ENCODE measurements at places on chromosomes 2 and 18.

- no peak for DNase-seq
Observed at GRCh38 chr18:12038082-12038638, 55.5 kb upstream of the ANKRD62 start.

DNA sequence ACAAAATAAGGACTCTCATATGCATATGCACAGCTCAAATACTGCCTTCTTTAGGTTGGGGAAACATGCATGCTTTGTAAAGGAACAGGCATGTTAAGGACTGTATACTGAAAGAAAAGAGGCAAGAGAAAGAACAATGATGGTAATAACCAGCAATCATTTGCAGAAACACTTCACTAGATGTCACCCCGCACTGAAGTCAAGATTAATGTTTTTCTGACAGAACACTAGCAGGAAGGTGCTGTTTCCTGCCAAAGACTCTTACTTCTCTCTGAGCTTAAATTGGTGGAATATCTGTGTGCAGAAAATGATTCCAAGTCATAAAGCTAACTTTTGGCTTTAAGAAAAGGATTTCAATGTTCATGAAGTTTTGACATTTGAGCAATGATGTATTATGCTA lies 19.3 kb upstream of the CSRNP3 start:
- no peak for DNase-seq

DNA sequence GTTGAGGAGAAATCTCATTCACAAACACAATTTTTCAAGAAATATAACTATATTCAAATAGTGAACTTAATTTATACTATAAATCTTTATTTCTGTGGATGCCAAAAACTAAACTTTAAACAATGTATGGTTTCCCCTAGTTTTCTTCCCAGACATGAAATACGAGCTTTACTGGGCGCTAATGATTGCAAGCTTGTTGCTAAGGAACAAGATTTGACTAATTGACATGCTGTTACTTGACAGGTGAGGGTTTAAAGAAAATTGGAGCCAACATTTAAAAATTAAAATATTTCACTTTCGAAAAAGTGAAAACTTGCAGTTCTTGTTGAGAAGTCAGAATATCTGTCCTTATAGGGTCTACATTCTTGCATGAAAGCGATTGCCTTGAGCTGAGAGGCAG lies 381.0 kb downstream of the MEIS1 start:
- DNase-seq = no peak

DNA sequence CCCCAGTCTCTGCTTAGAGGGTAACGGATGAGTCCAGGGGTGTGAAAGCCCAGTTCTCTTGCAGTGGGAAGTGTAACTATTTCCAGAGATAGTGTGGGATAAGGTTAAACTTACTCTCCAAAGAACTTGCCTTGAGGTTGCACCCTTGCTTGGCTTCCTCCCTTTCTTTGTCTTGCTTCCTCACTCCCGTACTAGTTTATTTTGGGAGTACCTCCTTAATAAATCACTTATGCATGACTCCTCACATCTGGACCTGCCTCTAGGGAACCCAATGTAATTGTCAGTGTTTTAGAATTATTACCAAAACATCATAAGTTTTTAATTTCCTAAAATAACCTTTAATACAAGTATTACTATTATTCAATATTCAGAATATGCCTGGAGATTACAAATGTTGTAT lies 35.2 kb downstream of the CPO start:
- DNase-seq = no peak

DNA sequence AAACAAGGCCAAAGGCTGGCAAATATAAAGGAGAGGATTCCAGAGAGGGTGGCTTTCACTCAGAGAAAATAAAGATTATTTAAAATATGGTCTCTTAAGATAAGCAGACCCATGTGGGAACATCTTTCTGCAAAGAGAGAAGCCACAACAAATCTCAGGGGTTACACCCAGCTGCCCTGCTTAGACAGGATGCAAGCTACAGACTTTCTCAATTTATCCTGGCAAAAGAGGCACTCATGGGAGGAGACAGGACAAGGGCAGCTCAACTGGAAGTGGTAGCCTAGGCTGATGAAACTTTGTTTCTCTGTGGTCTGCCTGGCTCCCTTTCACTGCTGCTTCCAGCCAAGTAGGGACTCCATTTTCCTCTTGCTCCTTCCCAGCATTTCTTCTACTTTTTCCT lies 25.9 kb upstream of the SULT1C4 start:
- no peak for DNase-seq

GRCh38 chr2:11738589-11739436 lies 7.6 kb upstream of the LPIN1 start:
- DNase-seq = no peak

GRCh38 chr18:6994056-6994770 lies 123.4 kb downstream of the LAMA1 start:
- DNase-seq = no peak

GRCh38 chr2:207157731-207158130 lies 8.0 kb downstream of the KLF7 start:
- DNase-seq = no peak

- DNase-seq = no peak
Observed at GRCh38 chr2:210195101-210195852, 24.1 kb upstream of the KANSL1L start.

- no peak for DNase-seq
Observed at GRCh38 chr2:176234156-176234555, 35.1 kb upstream of the MTX2 start.

DNA sequence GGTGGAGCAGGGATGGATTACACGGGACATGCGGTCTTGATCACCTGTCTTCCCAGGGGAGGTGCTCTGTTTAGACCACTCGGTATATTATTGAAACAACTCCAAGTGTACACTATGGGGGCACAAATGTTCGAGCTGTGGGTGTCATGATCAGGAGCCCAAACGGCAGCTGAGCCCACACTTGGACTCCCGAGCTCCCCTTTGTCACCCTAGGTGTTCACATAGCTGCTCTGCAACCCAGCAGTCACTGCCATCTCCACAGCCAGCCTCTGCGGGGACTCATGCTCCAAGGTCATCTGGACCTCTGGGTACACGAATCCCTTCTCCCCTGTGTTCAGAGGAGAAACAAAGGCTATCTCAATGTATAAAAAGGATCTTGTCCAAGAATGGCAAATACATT lies 46.0 kb downstream of the CAPN13 start:
- no peak for DNase-seq

DNA sequence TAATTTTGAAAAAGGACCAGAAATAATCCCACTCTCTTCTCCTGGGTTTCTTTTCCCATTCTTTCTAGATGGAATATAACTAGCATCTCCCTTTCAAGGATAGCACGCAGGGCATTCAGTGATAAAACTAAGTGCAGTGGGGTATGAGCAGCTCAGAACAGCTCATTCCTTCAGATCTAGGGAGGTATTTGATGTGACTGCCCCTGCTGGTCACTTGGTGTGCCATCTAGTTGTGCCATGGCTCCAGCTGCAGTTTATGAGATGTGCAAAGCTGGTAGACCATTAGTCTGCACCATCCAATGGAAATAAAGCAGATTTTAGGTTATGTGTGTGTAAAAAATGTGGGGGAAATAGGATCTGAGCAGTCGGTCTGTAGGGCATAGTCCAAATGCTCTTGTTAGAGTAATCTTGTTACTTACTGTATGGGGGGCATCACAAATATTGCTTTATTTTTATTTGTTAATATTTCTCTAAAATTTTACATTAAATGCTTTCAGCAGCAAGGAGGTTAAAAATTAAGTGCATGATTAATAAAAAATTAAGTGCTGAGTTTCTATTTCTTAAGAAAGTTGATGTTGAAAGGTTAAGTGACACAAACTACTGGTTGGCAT lies 38.9 kb downstream of the CTAGE1 start:
- no peak for DNase-seq

DNA sequence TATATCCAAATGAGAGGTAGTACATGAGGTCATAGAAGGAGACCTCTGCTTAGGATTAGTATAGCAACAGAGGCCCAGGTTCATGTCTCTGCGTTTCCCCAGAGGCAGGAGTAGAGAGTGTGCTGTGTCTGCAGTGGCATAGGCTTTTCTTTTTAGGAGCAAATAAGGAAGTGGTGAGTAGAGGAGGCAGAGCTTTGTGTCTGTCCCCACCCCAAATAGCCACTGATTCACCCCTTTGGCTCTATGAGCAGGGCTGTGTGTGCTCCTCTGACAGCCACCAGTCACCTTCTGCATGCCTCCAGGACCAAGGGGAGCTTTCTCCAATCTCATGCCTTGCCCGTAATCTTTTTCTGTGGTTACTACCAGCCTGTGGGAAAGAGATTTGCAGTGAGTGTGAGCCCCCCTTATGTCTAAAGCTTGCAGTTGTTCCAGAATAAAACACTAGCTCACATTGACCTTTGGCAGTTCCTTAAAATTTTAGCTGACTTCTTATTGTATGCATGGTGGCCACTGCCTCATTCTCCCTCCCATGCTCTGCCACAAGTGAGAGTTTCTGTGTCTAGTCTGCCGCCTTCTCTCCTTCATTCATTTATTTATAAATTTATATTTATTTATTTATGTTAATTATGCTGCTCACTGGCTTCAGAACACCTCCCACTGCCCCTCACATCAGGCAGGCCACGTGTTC lies 23.5 kb upstream of the ELAC1 start:
- no peak for DNase-seq

DNA sequence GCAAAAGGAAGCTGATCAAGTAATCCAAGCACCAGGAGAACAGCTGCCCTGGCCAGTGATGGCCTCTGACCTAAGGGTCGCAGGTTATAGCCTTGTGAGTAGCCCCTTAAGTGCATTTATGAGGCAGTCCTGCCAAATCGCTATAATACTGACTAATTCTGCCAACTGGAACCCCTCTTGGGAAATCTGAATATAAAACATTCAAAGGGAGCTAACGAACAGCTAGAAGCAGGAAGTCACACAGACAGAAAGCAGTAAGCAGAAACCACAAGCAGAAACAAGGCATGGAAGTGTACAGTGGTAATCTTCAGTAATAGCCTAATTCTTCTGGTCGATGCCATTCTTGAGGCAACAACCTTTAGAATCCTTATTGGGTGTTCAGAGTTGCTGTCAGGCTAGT lies 521.3 kb downstream of the METTL4 start:
- DNase-seq = no peak

DNA sequence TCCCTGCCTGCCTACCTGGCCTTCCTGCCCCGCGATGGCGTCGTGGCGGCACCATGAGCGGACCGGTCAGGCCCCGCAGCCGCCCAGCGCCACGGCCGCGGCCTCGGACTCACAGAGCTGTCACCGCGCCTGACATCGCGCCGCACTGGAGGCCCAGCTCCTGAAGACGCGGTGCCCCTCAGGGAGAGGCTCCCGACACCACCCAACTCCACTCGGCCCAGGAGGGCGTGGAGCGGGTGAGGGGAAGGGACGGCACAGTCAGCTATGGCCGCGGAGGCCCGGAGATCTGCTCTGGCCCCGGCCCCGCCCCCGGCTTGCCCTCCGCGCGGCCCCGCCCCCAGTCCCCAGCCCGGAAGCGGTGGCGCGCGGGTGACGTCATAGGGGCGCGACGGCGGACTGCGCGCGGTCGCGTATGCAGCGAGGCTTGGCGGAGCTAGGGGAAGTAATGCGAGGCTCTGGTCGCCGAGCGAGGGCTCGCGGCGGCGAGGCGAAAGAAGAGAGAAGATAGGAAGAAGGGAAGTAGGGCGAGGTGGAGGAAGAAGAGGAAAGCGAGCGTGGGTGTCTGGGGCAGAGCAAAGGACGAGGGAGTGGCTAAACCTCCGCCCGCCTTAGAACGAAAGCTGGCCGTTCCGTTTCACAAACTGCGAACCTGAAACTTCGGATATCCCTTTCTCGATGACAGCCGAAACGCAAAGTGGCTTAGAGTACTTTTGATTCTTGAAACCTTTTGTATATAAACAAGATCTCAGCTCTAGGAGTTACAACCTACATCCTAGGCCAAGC lies at the start of gene SLC35F5:
Gene SLC35F5, minus strand, starts transcription at position 288 of the 783 bp plus-strand sequence. Its CDS starts 233 bp downstream, at position 55.
- DNase-seq = peak; percentile 95

- no peak for DNase-seq
Observed at GRCh38 chr2:98343285-98343684, 3.0 kb upstream of the CNGA3 start.

GRCh38 chr18:69845593-69846506 lies 101.8 kb downstream of the CD226 start:
- no peak for DNase-seq

DNA sequence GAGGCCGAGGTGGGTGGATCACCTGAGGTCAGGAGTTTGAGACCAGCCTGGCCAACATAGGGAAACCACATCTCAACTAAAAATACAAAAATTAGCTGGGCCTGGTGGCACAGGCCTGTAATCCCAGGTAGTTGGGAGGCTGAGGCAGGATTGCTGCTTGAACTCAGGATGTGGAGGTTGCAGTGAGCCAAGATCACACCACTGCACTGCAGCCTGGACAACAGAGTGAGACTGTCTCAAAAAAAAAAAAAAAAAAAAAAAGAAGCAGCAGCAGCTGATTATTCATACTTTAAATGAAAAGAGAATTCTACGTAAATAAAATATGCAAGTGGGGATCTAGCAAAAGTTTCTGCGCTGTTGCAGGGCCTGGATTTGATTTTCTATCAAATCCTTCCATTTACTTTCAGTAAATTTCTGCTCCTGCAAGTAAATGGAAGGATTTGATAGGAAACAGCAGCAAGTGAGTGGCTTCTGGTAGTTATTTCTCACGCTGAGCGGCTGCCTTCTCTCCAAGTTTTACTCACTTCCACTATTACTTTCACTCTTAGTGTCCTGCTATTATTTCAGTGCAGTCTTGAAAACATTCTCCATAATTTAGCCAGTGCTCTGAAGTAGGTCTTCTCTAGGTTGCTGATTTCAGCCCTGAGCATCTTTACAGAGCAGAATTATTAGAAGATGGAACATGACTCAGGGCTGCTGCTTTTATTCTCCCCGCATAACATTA lies 68.4 kb downstream of the SLC16A14 start:
- DNase-seq = no peak

GRCh38 chr2:101018934-101019333 lies 16.8 kb downstream of the RPL31 start:
- DNase-seq = no peak

DNA sequence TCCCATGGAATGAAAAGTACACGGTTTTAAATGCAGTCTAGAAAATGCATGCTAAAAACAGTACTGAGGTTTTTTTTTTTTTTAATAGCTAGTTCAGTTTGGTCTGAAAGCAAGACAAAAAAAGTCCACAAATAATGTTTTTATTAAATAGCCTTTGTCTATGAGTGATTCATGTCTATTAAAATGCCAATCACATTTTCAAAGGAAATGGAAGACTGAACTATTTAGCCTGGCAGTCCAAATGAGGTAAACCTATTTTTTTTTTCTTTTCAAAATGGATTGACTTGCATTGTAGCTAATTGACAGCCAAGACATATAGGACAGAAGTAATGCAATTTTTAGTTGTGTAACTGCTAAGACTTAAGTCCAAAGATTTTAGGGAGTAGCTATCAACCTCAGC lies 90.3 kb downstream of the LRP1B start:
- DNase-seq = no peak

- DNase-seq = no peak
Observed at GRCh38 chr2:191166756-191167445, 16.1 kb upstream of the STAT4 start.

DNA sequence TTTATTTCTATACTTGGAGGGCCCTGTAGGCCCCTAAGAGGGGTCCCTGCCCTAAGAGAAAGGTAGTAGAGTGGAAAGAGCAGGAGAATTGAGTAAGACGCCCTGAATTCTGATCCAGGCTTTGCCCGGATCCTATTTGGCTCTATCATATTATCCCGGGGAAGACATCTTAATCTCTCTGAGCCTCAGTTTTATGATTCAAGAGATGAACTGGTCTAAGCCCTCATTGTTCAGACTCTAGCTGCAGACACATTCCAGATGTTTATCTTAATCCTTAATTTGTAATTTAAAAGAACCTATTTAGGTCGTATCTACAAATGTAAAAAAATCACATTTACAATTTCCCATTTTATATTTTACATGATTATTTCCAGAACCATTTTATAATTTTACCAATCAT lies 220.1 kb downstream of the AGPS start:
- DNase-seq = no peak

Data from activated T-helper 1 cell treated with anti-CD3 and anti-CD28 coated beads, Interleukin-12 subunit alpha, Interleukin-12 subunit beta, Interleukin-2, Interleukin-4 antibody, amounts not matched to agents 30 ng/mL and 10 ng/mL and 1 ng/mL, durations not matched to agents 14 hours and 24 hours and 36 hours (primary cell).